ENCODE measurements at places on chromosomes 7 and 10.
A peak's percentile ranks its signal among the peaks of the same experiment; 100 is the strongest.

- no peak for DNase-seq
Measured at GRCh38 chr7:7761974-7762779, 43.8 kb upstream of the RPA3 start.

- DNase-seq = peak; percentile 60
Measured at GRCh38 chr10:2893158-2893845, 174.0 kb upstream of the PFKP start.

DNA sequence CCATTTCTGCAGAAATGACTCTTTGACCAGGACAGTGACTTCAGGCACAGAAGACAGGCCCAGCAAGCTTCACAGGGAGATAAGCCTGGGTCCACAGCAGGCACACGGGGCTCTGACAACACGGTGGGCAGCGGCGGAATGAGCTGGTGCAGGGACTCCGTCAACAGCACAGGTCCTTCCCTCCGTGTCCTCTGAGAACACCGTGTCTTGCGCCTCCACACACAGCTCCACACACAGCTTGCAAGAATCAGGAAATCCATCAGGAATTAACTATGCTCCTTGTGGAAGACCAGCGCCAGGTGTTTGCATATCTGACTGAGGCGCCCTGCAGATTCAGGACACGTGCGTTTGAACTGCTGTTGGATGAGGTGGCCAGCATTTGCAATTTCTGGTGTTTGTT, 39.6 kb downstream of the TCERG1L start:
- DNase-seq = no peak

DNA sequence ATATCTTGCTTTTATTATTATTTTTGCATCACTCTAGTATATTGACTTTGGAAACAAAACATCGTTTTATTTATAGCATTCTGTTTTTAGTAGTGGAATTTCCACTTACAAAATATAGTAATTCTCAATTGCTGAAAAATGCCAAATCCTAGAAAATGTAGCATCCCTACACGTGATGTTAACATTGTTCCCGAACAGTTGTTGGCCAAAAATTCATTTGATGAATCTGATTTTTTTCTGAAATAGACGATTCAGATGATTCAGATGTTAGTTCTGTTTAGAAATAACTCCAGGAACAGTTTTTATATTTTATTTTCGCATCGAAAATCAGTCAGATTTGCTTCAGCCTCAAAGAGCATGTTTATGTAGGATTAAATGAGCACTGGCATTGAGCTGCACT, 122.4 kb downstream of the GFRA1 start:
- DNase-seq = no peak

DNA sequence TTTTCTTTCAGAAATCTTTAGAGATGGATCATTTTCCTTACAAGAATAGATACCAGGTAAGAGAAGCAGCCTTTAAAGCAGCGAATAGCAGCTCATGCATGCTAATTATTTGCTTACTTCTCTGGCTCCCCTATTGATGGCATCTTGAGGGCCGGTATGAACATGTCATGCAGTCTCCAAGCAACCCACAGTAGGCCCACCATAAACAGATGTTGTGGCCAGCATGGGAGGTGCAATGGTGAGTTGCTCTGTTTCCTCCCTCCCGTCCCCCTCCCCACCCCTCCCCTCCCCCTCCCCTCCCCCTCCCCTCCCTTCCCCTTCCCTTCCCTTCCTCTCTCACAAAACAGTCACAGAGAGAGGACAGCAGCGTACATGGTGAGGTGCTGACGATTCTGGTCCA, 9.7 kb upstream of the ZNF273 start:
- no peak for DNase-seq

DNA sequence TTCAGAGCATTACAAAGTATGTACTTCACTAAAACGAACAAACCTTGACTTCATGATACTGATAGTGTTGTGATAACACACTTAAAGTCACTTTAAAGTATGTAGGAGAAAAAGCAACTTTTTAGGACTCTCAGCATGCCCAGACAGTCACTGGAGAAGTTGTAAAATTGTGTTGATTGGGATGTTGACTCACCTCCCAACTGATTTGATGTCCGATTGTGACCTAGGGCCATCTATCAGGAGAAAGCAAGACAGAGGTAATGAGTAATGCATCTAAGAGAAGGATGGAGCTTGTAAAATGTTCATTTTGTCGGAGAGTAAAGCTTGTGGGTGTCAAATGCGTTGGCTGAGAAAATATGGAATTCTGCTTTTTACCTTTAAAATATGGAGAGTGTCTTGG, 135.4 kb upstream of the SEMA3D start:
- no peak for DNase-seq

- peak; percentile 30 for DNase-seq
Measured at GRCh38 chr10:119333146-119333792, 125.9 kb downstream of the GRK5 start.

DNA sequence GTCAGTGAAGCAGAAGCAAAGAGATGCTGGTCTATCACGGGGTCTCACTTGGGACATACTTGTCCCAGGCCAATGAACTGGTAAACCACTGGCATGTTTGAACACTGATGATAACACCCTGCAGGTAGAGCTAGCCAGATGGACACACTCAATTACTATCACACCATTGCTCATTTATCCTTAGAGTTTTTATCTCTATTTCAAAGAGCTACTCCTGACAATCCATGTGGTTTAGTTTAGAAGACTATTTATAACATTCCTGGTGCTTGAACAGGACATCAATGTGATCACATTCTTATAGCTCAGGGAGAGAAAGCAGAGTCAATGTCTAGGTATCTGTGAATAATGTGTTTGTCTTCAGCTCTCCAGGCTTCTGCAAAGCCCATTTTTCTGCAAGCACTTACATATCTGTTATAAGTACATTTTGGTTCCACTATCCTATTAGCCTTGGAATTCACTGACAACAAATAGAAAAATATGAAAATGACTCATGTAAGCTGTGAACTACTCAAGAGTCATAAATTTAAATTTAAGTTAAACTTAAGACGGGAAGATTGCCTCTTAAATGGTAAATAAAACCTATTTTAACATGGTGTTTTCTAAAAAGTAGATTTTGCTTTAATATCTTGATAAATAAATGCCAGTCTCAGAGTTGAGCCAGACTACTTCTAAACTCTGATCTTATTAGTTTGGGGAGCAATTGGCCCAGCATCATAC, 106.7 kb upstream of the MBL2 start:
- no peak for DNase-seq

GRCh38 chr7:1027242-1028043, 16.9 kb upstream of the GPR146 start:
- no peak for DNase-seq

GRCh38 chr10:26219676-26220075, 3.1 kb downstream of the GAD2 start:
- DNase-seq = no peak

DNA sequence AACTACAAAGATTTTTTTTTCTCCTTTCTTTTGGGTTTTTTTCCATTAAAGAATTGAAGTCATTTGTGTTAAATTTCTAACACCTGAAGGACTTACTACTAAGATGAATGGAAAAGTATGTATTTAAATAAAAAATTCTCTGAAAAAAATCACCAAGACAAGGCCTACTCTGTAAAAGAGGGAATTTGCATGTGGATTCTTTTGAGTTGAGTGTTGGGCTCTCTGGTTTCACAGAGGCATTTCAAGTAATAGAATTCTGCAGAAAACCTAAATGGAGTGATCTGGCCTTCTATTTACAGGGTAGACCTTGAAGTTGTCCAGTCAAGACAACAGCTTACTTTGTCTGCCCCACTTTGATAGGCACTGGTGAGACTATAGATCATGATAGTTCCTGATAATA, 4.1 kb downstream of the LRRC17 start:
- DNase-seq = no peak

DNA sequence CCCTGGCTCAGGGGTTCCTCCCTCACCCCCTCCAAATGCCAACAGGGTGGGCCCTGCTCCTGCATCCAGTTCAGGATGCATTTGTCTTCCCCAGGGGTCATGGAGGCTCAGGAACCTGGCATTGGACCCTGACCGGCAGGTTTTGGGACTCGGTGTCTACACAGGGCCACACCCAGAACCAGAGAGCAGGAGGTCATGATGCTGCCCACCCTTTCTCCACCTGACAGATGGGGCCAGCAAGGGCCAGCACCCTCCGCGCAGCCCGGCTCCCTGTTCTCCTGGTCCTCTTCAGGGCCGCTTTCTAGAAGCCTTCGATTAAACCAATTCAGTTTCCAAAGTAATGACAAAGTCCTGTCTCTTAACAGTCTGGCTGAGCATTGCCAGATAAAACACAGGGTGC, 50.2 kb downstream of the CAMK2B start:
- DNase-seq = no peak

GRCh38 chr7:94996369-94996768, 89.0 kb downstream of the PPP1R9A start:
- DNase-seq = no peak

DNA sequence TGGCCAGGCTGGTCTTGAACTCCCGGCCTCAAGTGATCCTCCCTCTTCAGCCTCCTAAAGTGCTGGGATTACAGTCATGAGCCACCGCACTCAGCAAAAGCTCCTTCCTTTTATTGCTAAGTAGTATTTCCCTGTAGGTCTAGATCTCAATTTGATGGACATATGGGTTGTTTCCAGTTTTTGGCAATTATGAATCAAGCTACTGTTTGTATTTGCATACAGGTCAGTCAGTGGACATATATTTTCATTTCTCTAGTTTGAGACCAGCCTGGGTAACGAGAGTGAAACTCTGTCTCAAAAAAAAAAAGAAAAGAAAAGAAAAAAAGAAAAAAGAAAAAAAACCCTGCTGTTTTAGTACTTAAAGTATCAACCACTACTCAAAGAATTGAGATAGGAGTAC, 6.4 kb upstream of the PRKRIP1 start:
- DNase-seq = no peak

DNA sequence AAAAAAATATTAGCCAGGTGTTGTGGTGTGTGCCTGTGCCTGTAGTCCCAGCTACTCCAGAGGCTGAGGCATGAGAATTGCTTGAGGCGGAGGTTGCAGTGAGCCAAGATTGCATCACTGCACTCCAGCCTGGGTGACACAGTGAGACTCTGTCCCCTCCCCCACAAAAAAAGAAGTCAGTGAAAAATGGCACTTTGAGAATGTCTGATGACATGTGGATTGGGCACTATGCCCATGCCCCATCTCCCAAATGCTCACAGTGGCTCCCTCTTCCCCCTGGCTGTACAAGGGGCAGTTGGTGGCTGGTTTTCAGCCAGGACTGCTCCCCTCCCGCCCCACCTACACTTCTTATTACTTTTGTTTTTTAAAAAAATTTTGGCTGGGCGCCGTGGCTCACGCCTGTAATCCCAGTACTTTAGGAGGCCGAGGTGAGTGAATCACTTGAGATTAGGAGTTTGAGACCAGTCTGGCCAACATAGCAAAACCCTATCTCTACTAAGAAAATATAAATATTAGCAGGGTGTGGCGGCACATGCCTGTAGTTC, 26.1 kb downstream of the IL15RA start:
- DNase-seq = peak; percentile 75

- no peak for DNase-seq
Measured at GRCh38 chr10:47453141-47454007, 30.5 kb downstream of the ANXA8 start.

DNA sequence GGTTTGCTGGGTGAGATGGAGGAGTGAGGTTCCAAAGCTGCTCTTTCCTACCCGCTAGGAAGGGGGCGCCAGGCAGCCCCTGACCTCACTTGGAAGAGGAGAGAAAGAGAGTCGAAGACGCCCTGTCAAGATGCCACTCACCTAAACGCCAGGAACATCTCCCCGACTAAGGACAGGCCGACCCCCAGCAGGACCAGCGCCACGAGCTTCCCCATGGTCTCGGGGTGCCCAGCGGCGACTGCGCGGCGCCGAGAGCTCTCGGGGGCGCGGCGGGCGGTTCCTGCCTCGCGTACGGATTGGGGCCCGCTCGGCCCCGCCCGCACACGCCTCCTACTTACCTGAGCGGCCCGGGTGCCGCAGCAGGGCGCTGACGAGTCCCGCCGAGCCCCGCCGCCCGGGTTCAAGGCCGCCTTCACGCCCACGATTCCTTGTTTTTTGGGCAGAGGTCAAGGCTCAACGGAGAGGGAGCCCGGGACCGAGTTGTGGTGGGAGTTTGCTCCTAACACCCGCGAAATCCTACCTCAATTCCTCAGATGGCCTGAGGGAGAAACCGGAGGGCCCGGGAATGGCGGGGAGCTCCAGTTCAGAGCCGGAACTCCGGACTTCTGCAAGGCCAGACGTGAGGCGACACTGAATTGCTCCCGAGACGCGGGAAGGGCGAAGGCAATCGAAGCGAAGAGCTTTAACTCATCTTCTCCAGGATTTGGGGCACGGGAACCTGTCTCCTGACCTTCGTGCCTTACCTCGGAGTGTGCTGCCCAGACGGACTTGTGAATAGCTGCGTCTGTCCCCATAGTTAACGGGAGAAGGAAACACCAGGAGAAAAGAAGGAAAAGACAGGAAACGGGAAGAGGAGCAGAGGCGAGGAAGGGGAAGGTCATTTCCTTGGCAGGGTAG, at the start of gene PON3:
Gene PON3, minus strand, starts transcription at position 240 of the 897 bp plus-strand sequence. Its CDS starts 25 bp downstream, at position 215.
- DNase-seq = no peak

DNA sequence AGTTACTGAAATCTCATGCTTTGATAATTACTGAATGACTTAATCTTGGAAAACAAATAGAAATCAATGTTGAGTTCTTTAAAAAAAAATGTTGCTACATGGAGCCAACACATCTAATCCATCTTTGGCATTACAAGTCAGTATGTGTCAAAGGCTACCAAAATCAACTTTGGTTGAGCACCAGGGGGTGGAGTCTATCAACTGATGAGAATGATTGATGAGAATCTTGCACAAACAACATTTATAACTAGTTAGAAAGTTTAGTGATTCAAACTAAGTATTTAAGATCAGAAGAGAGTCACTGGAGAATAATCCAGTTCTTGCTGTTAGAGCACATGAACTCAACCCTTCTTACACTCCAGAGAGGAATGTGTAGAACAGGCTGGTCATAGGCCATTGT, 70.5 kb upstream of the LRRC17 start:
- no peak for DNase-seq

GRCh38 chr10:44186821-44187220, 198.1 kb downstream of the CXCL12 start:
- no peak for DNase-seq

DNA sequence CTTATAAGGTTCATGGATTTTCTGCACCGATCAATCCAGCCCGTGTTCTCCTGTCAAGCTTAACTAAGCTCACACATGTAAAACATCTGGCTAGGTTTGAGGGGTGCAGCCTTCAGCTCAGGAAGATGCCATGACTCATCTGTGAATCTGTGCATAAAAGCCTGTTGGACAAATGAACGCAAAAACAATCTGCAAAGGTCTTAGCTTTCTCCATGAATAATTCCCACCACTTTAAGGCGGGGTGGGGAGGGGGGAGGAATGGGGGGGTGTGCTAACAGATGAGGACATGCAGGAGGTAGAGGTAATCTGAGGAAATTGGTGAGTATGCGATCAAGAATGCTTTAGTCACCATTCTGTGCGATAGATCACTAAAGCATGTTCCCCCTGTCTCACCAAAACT, 4.8 kb downstream of the DOCK4 start:
- DNase-seq = no peak

GRCh38 chr10:77587416-77587790, 50.2 kb downstream of the KCNMA1 start:
- DNase-seq = no peak

DNA sequence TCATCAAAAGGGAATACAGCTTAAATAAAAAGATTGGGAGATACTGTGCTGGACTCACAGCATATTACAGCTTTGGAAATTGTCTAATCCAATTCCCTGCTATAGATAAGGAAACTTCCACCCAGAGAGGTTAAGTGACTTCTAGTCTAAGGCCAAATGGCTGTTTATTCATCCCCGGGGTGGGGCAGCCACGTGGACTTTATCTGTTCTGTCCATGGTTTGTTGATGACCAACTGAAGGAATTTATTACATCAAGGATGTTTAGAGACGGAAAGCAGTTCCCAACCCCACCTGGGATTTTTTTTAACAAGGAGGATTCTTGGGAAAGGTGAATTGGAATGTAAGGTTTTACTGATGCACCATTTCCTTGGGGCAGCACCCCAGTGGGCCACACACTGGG, 88.6 kb downstream of the ATXN7L1 start:
- no peak for DNase-seq

All from MV-4-11 (cell line).